ENCODE measurements at places on chromosomes 2 and 18. TPM values are rescaled to one million over a fixed set of nuclear protein-coding genes. Genes with fewer than 3 reads are reported as not detected.

- no peaks in the 10 kb centered on the region for H3K4me1 ChIP-seq
- no peaks in the 10 kb centered on the region for H3K27me3 ChIP-seq
- no peak for DNase-seq
- no peak overlapping the region for H3K27ac ChIP-seq
- H3K36me3 ChIP-seq: peaks cover 6% of the 10 kb centered on the region
Observed at GRCh38 chr2:15511686-15512085, 49.4 kb downstream of the NBAS start.

DNA sequence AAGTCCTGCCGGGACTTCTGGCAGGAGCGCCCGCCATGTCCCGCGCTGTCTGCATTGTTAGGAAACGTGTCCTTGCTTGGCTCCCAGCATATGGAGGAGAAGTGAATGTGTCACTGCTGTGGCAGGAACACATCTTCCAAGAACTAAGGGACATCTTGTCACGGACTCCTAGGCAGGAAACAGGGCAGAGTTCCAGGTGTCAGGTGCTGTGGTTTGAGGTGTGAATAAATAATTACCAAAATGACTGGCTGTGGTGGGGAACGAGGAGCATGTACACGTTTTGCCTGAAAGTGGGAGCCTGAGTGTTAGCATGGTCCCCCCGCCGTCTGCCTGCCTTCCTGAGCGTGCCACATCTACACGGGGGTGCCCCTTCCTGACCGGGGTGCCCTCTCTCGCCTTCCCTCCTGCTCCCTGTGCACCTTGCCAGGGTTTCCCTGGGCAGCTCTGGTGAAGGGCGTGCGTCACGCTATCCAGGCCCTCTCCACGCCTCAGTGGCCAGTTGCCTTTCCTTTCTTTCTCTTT lies 237.5 kb downstream of the LDLRAD4 start:
- H3K4me3 ChIP-seq: no peak overlapping the region
- peaks cover 13% of the 10 kb centered on the region for H3K4me1 ChIP-seq
- DNase-seq: no peak
- H3K36me3 ChIP-seq: no peaks in the 10 kb centered on the region

DNA sequence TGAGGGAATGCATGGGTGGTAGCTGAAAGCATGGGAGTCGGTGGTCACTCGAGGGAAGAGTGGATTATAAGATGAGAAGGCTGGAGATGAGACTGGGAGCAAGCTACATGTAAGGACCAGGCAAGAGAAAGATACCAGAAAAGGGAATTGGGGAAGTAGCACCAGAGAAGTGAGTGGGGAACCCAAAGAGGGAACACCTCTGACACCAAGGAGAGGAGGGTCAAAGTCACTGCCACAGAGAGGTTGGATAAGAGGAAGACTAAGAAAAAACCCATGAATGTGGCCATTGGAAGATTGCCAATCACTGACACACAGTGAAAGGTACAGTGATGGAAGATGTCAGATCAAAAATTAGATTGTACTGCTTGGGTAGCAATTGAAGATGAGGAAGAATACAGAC lies 473.9 kb downstream of the BCL11A start:
- H3K4me1 ChIP-seq: no peaks in the 10 kb centered on the region
- H3K27me3 ChIP-seq: no peaks in the 10 kb centered on the region
- H3K27ac ChIP-seq: no peak overlapping the region
- H3K4me3 ChIP-seq: no peak overlapping the region

DNA sequence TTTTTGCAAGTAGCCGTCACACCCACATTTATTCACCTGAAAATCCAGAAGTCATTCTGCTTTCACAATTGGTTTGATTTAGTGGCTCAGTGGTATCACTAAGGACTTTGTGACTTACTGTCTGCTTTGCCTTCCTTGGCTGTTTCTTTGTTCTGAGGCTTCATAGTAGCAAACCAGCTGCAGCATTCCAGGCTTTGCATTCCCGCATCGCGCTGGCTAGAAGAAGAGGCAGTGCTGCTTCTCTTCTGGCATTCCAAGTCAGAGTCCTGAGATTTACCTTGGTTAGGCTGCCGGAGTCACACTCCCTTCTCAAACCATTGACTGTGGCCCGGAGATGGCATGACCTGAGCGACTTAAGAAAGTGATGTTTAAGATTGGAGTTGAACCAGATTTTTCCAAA lies 35.1 kb downstream of the MYO1B start:
- H3K27ac ChIP-seq: no peak overlapping the region
- H3K27me3 ChIP-seq: no peaks in the 10 kb centered on the region
- no peaks in the 10 kb centered on the region for H3K36me3 ChIP-seq

DNA sequence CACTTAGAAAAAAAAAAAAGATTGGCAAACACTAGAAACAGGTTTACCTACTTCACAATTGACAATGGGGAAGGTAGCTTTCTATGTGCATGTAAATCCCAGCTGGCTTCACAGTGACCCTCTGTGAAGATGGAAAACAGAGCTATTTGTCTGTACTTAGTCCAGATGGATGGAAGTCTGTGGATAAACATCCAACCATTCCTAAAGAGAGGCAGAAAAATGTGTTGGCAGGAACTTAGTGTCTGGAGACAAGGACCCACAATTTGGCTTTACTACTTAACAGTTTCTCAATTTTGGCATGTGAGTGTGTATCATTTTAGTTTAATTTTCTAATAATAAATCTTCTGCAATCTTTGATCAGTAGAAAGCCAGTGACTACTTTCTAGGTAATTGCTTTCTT lies 154.4 kb downstream of the RAD51AP2 start:
- no peaks in the 10 kb centered on the region for H3K36me3 ChIP-seq
- no peaks in the 10 kb centered on the region for H3K27me3 ChIP-seq
- no peak overlapping the region for H3K27ac ChIP-seq
- DNase-seq: no peak
- H3K4me3 ChIP-seq: no peak overlapping the region
- no peaks in the 10 kb centered on the region for H3K4me1 ChIP-seq

GRCh38 chr2:157427922-157428303 lies 16.0 kb downstream of the CYTIP start:
- no peaks in the 10 kb centered on the region for H3K36me3 ChIP-seq
- no peaks in the 10 kb centered on the region for H3K4me1 ChIP-seq
- no peak for DNase-seq
- no peaks in the 10 kb centered on the region for H3K27me3 ChIP-seq
- no peak overlapping the region for H3K4me3 ChIP-seq
- no peak overlapping the region for H3K27ac ChIP-seq

- H3K36me3 ChIP-seq: no peaks in the 10 kb centered on the region
- no peaks in the 10 kb centered on the region for H3K4me1 ChIP-seq
- H3K27me3 ChIP-seq: no peaks in the 10 kb centered on the region
- H3K27ac ChIP-seq: no peak overlapping the region
- peak; percentile 14 for DNase-seq
Observed at GRCh38 chr2:207896525-207897285, 127.0 kb upstream of the FZD5 start.

- no peak overlapping the region for H3K4me3 ChIP-seq
- H3K36me3 ChIP-seq: no peaks in the 10 kb centered on the region
- peaks cover 5% of the 10 kb centered on the region for H3K27me3 ChIP-seq
Observed at GRCh38 chr18:78792736-78793135, 186.9 kb upstream of the SALL3 start.

DNA sequence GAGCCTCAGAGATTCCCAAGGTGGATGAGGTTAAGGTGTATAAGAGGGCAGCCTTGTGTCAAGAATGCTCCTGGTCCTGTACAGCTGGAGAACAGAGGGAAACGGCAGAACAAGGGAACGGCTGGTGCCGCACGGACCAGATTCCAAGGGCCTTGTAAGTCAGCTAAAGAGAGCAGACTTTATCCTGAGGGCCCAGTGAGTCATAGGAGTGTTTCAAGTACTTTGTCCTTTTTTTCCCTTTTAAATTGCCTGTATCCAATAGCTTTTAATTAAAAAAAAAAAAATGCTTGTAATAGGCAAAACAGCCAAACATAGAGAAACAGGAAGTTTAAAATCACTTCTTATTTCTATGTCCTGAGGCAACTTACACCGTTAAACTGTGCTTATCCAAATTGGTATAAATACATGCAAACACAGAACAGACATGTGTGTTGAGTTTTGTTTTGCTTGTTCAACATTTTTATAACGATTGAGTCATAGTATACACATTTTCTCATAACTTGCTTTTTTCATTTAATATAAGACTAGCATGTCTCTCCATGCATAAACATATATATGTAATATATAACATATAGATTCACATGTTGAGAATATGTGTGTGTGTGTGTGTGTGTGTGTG lies 42.1 kb upstream of the EVA1A start:
- H3K36me3 ChIP-seq: no peaks in the 10 kb centered on the region
- H3K27me3 ChIP-seq: no peaks in the 10 kb centered on the region
- DNase-seq: peak; percentile 28
- no peak overlapping the region for H3K27ac ChIP-seq

GRCh38 chr2:201793631-201794030 lies 12.7 kb upstream of the CDK15 start:
- no peaks in the 10 kb centered on the region for H3K36me3 ChIP-seq
- no peak overlapping the region for H3K4me3 ChIP-seq
- no peak overlapping the region for H3K27ac ChIP-seq
- peaks cover 10% of the 10 kb centered on the region for H3K4me1 ChIP-seq

DNA sequence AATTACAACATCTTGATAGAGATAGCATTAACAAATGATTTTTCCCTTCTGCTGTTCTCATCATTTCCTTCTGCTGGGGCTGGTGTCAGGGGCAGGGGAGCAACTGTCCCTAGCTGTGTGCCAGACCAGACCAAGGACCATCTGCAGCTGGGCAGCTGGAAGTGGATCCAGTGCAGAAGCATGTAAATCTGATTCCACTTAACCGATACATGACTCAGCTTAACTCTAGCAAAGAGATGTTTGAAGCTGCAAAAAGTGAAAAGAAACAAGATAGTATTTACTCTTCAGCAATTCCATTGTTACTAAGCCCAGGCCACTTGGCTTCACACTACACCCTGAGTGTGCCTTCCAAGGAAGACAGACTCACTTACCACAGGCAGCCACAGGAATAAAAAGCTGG lies 151.1 kb downstream of the GALNT1 start:
- H3K27me3 ChIP-seq: no peaks in the 10 kb centered on the region
- H3K4me1 ChIP-seq: no peaks in the 10 kb centered on the region
- no peaks in the 10 kb centered on the region for H3K36me3 ChIP-seq
- DNase-seq: no peak
- H3K4me3 ChIP-seq: no peak overlapping the region
- H3K27ac ChIP-seq: no peak overlapping the region

DNA sequence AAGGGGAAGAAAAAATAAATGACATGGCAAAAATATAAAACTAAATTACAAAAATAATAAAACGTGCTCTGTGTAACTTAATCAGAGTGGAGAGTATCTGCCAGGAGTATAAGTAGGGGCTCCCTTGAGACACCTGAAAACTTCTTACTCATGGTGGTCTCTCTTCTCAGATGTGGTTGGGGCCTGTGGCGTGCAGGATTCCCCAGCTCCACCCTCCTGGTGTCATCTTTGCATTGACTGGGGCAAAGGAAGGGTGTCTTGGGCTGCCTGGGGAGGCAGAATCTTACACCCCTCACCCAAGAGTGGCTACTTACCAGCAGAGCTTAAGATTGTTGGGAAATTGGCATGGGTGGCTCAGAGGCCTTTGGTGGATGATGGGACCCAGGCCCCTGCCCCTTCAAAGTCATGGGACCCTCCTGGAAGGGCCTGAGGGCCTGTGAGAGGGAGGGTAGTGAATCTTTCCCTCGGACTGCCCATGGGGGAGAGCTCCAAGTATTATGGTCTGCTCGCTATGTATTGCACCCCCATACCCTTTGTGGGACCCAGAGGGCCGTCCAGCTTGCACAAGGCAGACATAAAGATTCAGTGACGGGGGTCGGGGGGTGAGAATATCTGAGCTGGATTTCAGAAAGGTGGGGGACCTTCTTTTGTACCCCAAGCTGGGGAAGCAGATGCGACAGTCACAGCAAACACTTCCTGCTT lies 6.9 kb upstream of the TRAF3IP1 start:
- no peak for DNase-seq
- no peaks in the 10 kb centered on the region for H3K36me3 ChIP-seq
- no peak overlapping the region for H3K27ac ChIP-seq
- no peaks in the 10 kb centered on the region for H3K4me1 ChIP-seq
- no peak overlapping the region for H3K4me3 ChIP-seq
- H3K27me3 ChIP-seq: no peaks in the 10 kb centered on the region

- no peak for DNase-seq
- no peak overlapping the region for H3K27ac ChIP-seq
- no peaks in the 10 kb centered on the region for H3K27me3 ChIP-seq
- peaks cover 20% of the 10 kb centered on the region for H3K4me1 ChIP-seq
- H3K36me3 ChIP-seq: no peaks in the 10 kb centered on the region
Observed at GRCh38 chr2:28269019-28269784, 123.5 kb upstream of the FOSL2 start.

- no peaks in the 10 kb centered on the region for H3K4me1 ChIP-seq
- no peaks in the 10 kb centered on the region for H3K36me3 ChIP-seq
- H3K27me3 ChIP-seq: no peaks in the 10 kb centered on the region
- H3K27ac ChIP-seq: no peak overlapping the region
Observed at GRCh38 chr2:83827618-83828017, 631.5 kb downstream of the SUCLG1 start.

DNA sequence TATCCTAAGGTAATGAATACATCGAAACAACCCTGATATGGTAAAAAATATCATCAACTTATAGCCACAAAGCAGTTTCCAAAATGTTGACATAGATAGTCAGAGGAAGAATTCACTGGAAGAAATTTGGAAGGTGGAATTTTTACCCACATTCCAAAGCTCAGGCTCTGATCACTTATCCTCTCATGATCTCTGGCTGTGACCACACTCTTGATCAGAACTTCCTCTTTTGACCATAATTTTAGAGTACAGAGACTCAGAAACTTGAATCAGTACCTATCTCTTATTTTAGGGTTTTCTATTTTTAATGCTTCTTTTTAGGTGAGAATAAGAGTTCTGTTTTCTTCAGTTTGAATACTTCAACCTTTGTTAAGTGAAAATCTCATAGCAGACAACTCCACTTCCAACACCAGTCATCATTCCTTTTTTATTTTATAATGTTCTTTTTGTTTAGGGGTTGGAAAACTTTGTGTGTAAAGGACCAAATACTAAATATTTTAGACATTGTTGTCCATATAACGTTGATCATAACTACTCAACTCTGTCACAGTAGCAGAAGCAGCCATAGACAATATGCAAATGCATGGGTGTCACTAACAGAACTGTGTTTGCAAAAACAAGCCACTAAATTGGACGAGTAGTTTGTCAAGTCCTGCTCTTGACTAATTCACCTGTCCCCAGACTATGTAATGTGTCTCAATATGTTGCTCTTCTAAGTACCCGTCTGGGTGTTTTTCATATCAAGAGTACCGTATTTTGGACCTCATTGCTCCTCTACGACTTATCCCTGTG lies 891.6 kb upstream of the CRIM1 start:
- no peak overlapping the region for H3K27ac ChIP-seq
- H3K27me3 ChIP-seq: peaks cover 3% of the 10 kb centered on the region
- no peak for DNase-seq

DNA sequence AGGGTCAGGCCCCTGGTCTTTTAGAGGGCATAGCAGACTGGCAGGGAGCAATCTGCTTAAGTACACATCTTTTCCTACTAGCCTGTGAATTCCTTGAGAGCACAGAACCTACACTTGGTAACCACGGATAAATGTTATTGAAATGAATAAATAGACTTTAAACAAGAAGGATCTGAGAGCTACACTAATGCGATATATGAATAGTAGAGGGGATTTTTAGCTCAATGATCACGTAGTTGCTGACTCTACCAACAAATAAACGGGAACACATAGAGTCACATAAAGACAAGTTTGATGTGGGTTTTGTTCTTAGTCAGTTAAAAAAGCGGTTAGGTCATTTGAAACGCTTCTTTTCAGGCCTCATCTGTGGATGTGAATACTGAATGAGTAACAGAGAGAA lies 290.3 kb upstream of the CCDC68 start:
- no peaks in the 10 kb centered on the region for H3K27me3 ChIP-seq
- no peak for DNase-seq
- peaks cover 26% of the 10 kb centered on the region for H3K36me3 ChIP-seq
- peaks cover 41% of the 10 kb centered on the region for H3K4me1 ChIP-seq
- no peak overlapping the region for H3K27ac ChIP-seq
- no peak overlapping the region for H3K4me3 ChIP-seq

Gene NYAP2
- total RNA-seq: not detected

Gene HOXD8
- total RNA-seq: 56.8 TPM

Gene POTEC
- not detected for total RNA-seq

Gene UGGT1
- 74.1 TPM for total RNA-seq
